Memory B cell (primary cell): ENCODE measurements at places on chromosomes 11 and 22.

DNA sequence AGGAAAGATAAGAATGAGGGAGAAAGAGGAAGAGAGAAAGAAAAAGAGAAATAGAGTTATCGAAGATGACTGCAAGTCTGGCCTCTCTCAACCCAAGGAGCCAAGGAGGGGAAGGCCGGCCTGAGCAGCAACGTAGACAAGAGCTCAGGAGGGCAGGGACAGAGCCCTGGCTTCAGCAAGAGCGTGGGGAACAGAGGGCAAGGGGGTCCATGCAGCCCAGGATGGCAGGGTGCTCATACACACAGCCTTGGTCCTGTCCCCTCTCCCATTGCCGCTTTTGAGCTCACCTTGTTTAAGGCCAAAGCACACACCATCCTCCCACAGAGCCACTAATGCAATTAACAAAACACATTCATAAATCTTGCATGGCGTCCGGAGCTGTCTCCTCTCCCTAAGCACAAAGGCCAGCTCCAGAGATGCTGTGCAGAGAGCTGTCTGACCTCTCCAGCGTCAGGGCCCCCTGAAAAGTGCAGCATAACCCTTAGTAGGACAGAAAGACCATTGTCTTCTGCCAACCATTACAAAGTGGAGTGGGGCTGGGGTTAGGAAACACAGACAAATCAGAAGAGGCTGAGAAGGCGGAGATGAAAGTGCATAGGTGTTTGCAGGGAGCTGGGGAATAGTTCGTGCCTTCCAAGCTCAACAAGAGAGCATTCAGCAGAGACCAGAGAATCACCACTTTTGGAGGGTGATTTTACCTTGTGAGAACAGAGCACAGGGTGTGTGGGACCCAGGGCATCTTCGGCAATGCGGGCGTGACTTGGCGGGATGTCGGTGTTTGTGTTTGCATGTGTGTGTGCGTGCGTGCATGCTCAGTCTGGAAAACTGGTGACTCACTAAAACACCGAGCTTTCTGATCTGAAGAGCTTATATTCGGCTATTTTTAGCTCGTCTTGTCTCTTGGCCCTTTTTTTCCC is 28.2 kb upstream of the JAM3 start:
- no peak for DNase-seq

GRCh38 chr11:39462506-39462905 is 1996.9 kb downstream of the LRRC4C start:
- no peak for DNase-seq

DNA sequence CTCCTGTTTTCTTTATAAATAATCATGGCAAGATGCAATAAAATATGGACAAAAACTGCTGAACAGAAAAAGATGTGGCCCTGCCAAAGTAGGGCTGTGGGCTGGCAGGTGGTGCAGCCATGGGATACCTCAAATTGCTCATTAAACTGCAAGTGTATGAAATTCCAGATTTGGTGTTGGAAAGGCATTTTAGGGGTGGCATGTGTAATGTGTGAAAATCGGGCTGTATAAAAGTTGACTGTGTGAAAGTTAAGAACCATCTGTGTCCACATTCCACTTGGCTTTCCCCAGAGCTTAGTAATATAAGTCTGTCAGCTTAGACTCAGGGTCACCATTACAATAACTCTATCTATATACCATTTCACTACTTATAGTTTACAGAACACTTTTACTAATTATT is 34.8 kb upstream of the FZD4 start:
- DNase-seq: no peak

DNA sequence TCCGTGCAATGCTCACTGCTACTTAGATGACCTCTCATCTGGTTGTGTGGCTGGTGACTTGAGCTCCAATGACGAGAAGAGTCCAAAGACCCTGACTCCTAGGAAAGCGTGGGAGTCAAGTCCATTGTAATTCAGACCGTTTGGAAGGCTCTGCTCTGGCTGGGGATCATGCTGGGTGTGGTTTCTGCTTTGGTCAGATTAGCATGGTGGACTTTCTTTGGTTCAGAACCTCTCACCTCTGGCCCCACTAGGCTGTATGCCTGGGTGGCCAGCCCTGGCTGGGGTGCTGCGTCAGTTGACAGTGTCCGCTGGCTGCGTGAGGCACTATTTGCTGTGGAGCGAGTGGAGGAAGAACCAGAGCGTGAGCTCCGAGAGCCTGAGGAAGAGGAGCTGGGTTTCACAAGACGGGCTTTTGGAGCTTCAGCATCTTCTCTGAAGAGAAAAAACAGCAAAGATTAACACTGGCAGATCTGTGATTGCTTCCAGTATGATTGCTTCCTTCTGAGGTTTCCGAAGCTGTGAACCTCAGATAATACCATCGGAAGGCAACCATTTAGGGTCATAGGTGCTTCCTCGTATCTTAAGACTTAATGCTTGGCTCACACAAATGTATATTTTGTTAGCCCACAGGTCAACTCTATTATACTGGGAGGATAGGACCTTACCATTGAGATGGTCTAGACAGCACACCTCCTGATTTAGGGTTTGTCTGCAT is 11.6 kb upstream of the HSPA8 start:
- DNase-seq: no peak

GRCh38 chr11:76159303-76159937 is 46.9 kb downstream of the WNT11 start:
- DNase-seq: no peak

DNA sequence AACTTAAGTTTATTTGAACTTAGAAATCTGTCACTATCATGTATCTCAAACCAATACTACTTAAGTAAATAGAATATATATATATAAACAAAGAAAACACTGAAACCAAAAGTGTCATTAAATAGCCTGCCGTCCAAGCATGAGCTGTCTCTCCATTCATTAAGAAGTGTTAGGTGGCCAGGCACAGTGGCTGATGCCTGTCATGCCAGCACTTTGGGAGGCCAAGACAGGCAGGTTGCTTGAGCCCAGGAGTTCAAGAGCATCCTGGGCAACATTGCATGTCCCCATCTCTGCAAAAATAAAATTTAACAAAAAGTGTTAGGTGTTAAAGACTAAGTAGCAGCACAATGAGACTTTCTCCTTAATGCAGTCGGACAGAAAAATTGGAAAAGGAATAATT is 14.0 kb downstream of the CD6 start:
- no peak for DNase-seq

- no peak for DNase-seq
Measured at GRCh38 chr22:23072911-23073491, 2.7 kb downstream of the GNAZ start.

- no peak for DNase-seq
Measured at GRCh38 chr11:13298765-13299164, 21.2 kb downstream of the BMAL1 start.

DNA sequence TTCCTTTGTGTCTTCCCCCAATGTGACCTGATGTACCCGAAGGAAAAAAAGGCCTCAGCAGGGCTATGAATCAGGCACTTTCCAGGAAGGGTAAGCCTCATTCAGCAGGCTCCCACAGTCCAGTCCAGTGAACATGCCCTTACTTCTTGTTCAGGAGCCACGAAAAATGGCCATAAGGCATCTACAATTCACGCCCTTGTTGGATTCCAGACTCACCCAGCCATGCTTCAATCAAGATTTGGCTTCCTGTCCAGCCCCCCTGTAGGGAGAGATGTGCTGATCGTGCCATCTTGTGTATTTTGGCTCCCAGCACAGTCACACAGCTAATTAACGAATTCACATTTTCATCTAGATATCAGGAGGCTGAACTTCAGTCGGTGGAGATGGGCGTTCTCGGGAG is 9.9 kb upstream of the KCNJ5 start:
- no peak for DNase-seq

DNA sequence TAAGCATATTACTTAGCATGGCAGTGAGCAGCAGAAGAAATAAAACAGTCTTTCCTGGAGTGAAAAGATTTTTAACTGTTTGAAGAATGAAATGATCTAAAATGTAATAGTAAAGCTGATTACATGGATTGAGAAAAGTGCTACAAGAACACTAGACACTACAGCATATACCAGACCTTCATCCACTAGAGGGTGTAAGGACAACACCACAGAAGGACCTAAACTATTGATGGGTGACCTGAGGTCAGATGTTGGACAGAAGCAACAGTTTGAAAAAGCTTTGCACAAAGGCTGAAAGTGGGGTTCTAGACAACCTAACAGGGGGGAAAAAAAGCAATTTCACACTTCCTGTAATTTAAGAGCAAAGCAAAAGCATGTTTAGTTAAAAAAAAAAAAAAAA is 97.7 kb downstream of the RBFOX2 start:
- DNase-seq: no peak

DNA sequence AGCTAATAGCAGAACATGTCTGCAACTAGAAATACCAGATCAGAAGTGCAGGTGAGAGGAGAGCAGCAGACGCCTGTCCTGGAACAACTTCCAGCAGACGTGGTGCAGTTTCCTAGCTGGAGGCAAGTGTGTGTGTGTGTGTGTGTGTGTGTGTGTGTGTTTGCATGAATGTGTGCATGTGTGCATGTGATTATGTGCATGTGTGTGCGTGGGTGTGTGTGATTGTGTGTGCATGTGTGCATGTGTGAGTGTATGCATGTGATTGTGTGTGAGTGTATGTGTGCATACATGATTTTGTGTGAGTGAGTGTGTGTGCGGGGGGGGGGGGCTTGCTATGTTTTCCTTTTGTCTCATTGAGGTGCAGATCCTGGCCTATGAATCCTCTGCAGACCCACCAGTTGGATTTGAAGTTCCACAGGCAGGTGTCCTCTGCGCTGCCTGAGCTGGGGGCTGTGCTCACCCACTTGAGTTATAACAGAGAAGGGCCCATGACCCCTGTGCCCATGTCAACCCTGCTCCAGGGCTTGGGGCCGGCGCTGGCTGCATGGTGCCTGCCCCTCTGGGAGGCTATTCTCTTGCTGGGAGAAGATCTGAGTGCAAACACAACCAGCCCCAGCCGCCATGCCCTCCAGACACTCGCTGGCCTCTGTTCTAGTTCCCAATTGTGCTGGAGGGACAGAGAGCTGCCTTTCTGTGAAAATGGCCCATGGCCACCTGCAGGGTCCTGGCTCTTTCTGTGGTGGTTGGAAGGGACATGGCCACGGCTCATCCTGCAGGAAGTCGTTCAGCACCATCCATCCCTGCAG is 821.3 kb downstream of the BRD1 start:
- no peak for DNase-seq

DNA sequence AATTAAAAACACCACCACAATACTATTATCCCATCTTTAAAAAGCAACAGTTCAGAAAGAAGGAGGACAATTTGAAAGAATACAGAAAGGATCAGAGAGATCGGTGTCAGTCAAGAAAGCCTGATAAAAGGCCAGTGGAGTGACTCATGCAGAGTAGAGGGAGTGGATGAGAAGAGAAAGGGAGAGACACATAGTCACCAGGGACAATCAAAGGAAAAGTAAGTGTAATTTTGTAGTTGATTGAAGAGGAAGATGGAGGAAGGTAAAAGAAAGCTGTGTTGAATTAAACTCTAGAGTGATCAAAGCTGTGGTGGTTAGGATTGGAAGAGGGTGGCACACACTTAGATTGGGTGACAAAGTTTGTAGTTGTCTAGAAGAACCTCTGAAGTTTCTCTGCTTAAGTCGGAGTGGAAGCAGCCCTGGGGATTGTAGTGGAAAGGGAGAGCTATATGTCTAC is 14.1 kb downstream of the SPECC1L start:
- DNase-seq: no peak

GRCh38 chr11:37050311-37050710 is 452.3 kb upstream of the RAG2 start:
- no peak for DNase-seq

DNA sequence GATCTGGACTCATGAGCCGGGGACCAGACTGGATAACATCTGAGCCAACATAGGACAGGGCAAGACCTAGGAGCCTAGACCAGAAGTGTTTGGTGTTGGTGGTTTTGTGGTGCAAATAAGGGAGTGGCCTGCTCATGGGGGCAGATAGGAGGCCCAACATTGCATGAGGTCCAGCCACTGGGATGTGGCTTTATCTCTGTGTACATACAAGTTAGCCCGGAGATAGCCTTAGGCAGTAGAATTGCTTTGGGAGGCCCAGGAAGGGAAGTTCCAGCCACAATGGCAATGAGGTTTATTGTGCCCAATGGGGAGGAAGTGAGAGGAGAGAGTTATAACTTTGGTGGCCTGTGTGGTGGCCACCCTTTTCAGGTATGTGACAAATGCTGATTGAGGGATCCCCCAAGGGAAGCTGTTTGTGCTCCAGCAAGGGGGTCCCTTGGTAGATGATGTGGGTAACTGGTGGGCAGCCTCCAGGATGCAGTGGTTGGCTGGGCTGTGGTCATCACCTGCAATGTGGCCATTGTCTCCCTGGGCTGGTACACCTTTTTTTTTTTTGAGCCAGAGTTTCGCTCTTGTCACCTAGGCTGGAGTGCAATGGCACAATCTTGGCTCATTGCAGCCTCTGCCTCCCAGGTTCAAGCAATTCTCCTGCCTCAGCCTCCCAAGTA is 6.4 kb downstream of the LMO2 start:
- no peak for DNase-seq

DNA sequence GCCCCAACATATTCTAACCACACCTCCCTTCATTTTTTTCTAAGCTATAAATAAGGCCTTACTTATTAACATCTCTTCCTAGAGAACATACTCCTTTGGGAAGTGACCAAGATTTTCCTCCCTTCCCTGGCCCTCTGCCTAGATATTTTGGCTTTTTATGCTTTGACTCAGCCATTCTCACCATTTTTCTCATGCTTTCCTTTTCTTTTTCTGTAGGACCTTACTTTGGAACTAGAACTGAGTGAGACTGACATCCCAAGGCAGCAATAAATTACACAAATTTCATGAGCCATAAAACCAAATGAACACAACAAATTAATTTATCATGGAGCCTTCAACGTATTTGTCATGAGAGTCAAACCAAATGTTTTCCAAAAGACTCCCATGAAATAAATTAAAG is 142.7 kb upstream of the CTSC start:
- DNase-seq: no peak

DNA sequence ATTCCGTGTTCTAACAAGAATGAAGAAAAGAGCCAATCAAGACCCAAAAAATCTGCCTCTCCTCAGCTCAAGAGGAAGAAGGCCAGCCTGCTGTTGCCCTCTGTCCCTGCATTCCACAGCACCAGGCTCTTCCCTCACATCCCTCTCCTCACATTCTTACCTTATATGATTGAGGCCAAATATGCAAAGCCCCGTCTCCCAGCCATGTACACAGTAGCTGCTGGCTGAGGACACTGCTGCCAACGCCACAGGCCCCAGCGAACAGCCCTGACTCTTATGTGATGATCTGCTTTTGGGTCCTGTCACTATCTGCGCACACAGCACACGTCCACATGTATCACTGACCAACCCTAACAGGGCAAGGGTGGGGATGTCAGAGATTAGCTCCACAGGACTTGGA is 60.2 kb downstream of the MICAL3 start:
- no peak for DNase-seq
